ENCODE measurements at places on chromosomes 3 and 15.

DNA sequence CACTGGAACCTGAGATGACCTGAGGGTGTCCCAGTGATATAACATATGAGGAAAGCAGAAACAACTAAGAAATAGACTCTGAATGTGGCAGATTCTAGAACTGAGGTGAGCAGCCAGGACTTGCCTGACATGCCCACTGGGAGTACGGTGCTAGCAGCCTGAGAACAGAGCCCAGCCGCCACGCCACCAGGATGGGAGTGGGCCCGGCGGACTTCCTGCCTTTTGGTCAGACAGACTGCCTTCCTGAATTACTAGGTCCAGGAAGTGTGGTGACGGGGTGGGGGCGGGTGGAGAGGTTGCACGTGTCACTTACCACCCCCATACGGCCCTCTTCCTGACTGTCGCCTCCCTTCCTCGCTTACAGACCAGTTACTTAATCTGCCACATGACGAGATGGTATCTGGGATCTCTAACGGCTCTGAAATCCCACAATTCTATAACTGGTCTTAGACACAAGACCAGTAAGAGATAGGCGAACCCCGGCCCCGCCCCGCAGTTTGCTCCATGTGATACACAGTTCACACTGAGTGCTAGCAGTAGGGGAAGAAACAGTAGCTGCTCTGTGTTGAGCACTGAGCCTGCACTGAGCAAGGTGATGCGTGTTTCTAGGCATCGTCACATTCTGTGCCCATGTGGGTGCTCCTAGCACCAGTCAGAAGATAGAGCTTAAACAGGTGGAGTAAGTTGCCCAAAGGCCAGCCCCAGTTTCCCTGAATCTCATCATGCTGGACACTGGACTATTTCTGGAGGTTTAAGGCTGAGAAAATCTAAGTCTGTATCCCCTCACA, 95.7 kb downstream of the CPN2 start:
- peak; percentile 99 for DNase-seq

DNA sequence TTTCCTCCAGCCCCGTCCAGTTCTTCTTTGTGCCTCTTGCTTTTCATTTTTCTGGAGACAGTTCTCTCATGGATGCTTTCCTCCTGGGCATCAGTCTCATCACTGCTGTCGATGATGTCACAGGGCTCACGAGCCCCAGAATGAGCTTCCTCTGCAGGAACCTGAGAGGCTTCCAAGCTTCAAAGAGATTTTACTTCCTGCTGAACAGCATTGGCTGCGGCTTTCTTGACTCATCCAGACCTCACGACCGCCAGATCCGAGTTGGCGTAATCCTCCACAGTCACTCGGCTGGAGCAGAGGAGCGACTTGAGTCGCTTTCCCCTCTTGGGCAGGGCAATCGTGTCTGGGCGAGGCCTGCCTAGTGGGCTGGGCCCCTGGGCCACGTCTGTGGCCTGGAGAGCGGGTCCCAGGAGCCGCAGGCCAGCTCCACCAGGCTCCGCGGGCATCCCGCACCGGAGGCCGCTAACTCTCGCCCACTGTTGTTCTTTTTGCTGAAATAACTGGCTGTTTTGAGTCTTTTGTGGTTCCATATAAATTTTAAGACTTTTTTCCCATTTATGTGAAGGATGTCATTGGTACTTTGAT, 20.8 kb upstream of the FAN1 start:
- no peak for DNase-seq

- DNase-seq = no peak
These were observed 11.2 kb downstream of the MYD88 start for GRCh38 chr3:38149708-38150107.

GRCh38 chr3:185489462-185489861, 9.4 kb downstream of the TMEM41A start:
- no peak for DNase-seq

GRCh38 chr15:53512029-53512428, 247.4 kb downstream of the WDR72 start:
- no peak for DNase-seq

- DNase-seq = no peak
These were observed 121.4 kb downstream of the VGLL4 start for GRCh38 chr3:11522398-11522715.

GRCh38 chr3:169857811-169858210, 11.9 kb downstream of the LRRC31 start:
- DNase-seq = no peak

GRCh38 chr3:124843506-124844177, 43.5 kb downstream of the ITGB5 start:
- DNase-seq = no peak

- no peak for DNase-seq
These were observed 16.6 kb downstream of the ABTB1 start for GRCh38 chr3:127689266-127689860.

GRCh38 chr15:85891470-85891869, 96.7 kb upstream of the KLHL25 start:
- no peak for DNase-seq

- no peak for DNase-seq
These were observed 28.6 kb downstream of the CGGBP1 start for GRCh38 chr3:88030210-88030609.

DNA sequence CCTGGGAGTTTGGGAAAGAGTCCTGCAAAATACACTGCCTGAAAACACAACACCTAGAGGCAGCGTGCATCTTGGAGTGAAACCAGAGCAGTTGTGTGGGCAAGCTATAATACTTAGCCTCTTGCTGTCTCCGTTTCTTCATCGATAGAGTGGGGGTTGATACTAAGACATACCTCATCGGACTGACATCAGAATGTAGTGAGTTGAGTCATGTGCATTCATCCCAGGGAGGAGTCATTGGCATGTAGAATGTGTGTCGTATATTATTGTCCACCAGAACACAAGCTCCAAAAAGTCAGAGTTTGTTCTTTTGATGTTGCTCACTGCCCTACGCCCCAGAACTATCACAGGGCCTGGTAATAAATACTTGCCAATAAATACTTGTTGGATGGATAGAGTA, 4.3 kb downstream of the SNTN start:
- DNase-seq = no peak

- DNase-seq = peak; percentile 36
These were observed 34.6 kb downstream of the BTD start for GRCh38 chr3:15636028-15636709.

DNA sequence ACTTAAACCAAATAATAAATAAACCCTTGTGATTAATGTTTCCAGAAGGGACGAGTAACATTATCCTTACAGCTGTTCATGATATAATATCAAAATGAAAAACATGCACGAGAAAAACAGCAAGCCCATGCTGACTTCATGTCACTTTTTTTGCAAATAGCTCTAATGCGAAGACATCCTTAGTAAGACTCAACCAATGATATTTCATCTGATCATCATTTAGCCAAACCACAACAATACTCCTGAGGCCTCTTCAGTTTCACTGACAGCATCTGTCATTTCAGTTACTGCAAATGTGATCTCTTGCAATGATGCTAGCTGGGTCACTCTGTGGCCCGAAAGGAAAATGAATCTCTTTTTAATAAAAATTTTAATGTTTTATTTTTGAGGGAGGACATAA, 74.0 kb downstream of the POLR2M start:
- no peak for DNase-seq

DNA sequence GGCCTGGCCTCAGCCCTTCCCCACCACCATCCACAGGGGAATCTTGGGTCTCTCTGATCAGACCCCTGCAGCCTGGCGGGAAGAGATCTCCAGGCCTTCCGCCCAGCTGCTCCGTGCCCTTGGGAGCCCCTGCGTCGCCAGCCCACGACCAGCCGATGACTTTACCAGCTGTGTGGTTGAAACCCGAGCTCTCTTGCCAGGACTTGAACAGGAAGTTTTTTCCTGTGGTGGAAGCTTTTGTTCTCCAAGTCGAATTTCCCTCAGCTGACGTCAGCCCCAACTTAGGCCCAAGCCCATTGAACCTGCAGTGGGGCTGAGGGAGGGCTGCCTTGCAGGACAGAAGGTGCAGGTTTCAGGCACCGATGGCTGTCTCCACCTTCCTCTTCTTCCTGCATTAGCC, 51.7 kb upstream of the SMAD3 start:
- DNase-seq = no peak

DNA sequence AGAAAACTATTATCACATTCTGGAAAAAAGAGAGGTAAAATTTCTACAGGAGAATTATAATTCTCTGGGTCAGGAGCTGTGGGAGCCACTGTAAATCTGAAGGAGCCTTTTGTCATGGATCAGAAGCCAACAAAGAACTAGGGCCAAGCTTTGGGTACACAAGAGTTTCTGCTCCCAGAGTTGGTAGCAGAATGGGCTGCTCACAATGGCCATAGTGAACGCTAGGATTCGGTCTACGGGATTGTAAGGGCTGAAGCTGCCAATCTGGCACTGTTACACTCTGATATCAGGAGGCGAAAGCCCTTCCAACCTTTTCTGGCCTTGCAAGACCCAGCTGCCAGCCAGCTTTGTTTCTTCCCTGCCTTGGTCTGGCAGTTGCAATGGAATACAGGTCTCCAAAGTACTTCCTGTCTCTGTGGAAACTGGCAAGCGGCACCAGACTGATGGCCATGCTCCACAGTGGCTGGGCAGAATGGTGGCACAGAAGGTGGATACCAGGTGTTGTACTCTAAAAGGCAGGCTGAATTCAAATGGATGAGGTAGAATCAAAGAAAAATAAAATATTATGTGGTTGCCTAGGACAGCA, 831.7 kb downstream of the CADM2 start:
- DNase-seq = no peak

DNA sequence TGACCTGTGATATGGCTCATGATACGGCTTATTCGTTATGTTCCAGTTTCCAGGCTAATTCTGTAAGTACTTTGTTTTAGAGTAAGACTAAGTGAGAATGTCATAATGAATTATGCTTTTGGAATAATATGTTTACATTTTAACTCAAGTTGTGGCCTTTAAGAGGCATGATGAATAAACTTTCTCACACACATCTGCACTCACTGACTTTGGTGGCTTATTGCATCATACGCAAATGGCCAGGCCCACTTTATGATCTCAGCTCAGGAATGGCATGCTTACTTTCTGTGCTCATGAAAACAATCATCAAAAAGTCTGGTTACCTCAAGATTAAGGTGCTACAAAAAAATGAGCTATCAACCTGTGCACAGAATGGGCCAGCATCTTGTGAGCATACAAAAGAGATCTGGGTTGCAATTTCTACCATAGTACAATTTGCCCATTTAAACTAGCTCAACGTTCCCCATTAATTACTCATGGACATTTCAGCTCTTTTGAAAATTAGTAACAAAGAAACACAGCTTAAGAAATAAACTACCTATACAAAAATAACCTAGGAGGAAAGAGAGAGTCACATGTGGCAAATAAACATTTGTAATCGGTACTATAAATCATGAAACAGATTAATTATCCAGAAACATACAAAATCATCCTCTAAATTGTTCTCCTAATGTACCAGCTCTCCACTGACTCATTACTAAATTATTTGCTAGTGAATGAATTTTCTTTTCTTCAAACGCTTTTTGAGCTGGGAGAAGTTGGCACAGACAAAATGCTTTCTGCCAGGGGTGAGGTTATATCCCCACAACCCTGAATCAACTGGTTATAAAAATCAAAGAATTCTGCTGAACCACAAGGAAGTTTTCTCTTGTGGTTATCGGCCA, 439.0 kb upstream of the ADAMTS9 start:
- no peak for DNase-seq

DNA sequence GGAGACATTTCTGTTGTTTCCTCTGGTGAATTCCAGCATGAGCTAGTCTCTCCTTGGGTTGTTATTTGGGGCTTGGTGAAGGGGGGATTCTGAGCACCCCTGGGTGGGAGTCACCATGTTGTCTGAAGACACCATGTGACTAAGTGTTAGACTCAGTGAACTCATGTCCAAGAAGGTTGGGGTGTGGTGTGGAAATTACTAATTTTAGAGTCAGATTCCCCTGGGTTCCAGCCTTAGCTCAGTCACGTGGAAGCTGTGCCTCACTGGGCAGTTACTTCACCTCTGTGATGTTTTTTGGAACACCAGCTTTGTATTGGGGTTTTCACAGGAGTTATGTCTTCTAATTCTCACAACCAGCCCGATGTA, 171.5 kb downstream of the RPLP1 start:
- no peak for DNase-seq

- DNase-seq = no peak
These were observed 8.6 kb upstream of the NR2F2 start for GRCh38 chr15:96321639-96322535.

GRCh38 chr3:111517801-111518200, 24.2 kb upstream of the CD96 start:
- DNase-seq = no peak

- no peak for DNase-seq
These were observed 9.5 kb downstream of the SOX2 start for GRCh38 chr3:181721046-181721875.

DNA sequence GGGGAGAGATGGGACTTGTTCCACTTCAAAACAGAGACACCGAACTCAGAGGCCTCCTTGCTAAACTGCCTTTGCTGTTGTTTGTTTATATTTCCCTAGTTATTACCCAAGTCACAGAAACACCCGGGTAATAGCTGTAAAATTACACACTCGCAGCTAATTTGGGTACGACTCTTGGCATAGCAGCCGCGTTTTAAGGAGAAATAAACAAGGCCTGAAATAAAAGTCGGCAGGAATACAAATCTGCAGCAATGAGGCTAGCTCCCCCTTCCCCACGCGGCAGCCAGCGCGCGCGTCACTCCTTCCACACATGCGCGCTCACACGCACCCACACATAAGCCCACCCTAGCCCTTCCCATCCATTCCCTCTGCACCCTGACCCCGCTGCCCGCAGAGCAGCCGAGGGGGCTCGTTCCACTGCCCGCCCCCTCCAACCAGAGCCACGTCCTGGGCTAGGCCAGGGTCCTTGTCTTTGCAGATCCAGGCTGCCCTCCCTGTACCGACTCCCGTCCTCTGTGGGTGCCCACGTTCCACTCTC, 67.3 kb downstream of the LINGO1 start:
- no peak for DNase-seq

DNA sequence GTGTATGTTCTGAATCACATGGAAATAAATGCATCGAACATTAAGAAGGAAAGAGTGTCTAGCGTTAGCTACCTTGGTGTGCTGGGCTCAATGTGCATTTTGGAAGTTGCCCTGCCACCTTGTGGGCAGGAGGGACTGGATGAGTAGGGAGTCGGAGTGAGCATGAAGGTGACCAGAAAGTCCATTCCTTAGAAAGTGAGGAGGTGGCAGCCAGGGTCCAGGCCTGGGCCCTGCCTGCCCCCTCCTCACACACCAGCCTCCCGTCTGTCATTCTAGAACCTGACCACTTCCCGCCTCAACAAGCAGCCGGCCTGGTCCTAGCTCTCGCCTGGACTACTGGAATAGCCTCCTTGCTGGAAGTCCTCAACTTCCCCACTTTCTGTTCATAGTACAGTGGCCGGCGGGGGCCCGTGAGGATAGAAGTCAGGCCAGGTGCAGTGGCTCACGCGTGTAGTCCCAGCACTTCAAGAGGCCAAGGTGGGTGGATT, 10.2 kb upstream of the GATA2 start:
- no peak for DNase-seq

Data from HL-60 (cell line).